Uterus (tissue), 4 donors: ENCODE measurements at places on chromosomes 1 and 21. TPM values are rescaled to one million over a fixed set of nuclear protein-coding genes. Genes with fewer than 3 reads are reported as not detected.

Gene C1orf210
- total RNA-seq: not detected

- no peaks in the 10 kb centered on the region for H3K4me1 ChIP-seq
- H3K36me3 ChIP-seq: no peaks in the 10 kb centered on the region
- no peak overlapping the region for H3K4me3 ChIP-seq
Measured at GRCh38 chr1:15714406-15715136, 21.5 kb upstream of the SLC25A34 start.

Gene AQP10
- not detected for total RNA-seq

- H3K36me3 ChIP-seq: no peaks in the 10 kb centered on the region
- H3K27ac ChIP-seq: no peak overlapping the region
- H3K27me3 ChIP-seq: no peaks in the 10 kb centered on the region
- H3K4me3 ChIP-seq: no peak overlapping the region
- no peak for DNase-seq
Measured at GRCh38 chr1:45815667-45816458, 12.5 kb downstream of the MAST2 start.

Gene HSD3B2
- total RNA-seq: not detected

- no peaks in the 10 kb centered on the region for H3K27me3 ChIP-seq
- no peaks in the 10 kb centered on the region for H3K36me3 ChIP-seq
- no peak for DNase-seq
- no peak overlapping the region for H3K4me3 ChIP-seq
- H3K27ac ChIP-seq: no peak overlapping the region
- H3K4me1 ChIP-seq: no peaks in the 10 kb centered on the region
Measured at GRCh38 chr1:48596046-48596445, 124.0 kb upstream of the SPATA6 start.

GRCh38 chr21:38938343-38938742 is 132.6 kb downstream of the ETS2 start:
- H3K27ac ChIP-seq: no peak overlapping the region
- no peaks in the 10 kb centered on the region for H3K4me1 ChIP-seq
- no peaks in the 10 kb centered on the region for H3K27me3 ChIP-seq
- H3K4me3 ChIP-seq: no peak overlapping the region
- no peak for DNase-seq

DNA sequence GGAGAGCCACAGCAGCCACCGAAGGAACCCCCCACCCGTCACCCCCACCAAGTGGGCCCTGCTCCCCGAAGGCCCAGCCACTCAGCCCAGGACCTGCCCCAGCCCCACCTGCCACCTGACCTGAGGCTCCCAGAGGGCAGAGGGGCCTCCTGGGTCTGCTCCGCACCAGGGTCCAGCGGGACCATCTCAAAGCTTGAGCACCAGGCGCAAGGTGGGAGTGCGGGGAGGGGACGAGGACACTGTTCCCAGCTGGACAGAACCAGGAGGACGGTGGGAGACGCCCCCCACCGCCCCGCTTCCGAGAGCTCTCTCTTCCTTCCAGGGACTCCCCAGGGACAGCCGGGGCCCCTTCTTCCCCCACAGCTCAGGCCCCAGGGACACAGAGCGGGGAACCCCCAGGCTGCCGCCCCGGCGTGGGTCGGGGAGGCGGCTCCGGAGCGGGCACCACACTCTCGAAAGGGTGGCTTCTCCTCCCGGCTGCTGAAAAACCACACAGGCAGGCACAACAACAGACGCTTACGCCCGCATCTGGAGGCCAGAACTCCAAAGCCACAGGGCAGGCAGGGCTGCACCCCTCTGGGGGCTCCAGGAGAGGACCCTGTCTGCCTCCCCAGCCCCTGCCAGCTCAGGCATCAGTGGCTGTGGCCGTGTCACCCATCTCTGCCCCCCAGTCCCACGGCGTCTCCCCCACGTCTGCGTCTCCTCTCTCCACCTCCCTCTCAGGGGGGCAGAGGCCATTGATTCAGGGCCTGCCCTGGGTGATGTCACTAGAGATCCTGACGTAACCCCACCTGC is 1.9 kb upstream of the TTLL10 start:
- no peak overlapping the region for H3K4me3 ChIP-seq
- no peak for DNase-seq
- H3K4me1 ChIP-seq: no peaks in the 10 kb centered on the region
- H3K27me3 ChIP-seq: peaks cover 10% of the 10 kb centered on the region

Gene CRYAA
- not detected for total RNA-seq

DNA sequence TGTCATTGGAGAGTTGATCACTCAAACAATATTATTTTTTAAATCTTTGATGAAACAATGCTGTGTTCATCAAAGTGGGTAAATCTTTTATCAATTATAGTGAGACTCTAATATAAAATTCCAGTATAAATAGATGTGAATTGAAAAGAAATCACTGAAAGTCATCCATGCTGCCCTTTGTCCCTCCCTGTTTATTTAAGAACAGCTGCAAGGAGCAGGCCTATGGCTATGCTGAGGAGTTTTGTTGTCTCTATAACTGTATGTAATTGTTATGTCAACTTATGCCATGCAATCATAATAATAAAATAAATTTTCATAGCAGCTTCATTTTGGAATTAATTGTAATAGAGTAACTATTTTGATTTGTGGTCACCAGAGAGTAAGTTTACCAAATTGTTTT is 1272.4 kb upstream of the ADGRL4 start:
- no peaks in the 10 kb centered on the region for H3K27me3 ChIP-seq
- H3K4me3 ChIP-seq: no peak overlapping the region
- H3K27ac ChIP-seq: no peak overlapping the region
- no peaks in the 10 kb centered on the region for H3K36me3 ChIP-seq

DNA sequence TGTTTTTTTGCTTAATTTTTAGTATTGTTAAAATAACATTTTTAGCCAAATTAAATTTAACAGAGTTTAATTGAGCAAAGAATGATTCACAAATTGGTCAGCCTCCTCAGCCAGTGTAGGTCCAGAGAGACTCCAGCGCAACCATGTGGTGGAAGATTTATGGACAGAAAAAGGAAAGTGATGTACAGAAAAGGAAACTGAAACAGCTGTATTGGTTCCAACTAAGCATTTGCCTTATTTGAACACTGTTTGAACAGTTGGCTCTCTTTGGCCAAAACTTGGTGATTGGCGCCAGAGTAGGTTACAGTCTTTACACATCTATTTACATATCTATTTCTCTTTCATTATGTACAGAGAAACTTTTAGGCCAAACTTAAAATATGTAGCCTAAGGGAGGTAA is 19.4 kb downstream of the RPS6KC1 start:
- no peaks in the 10 kb centered on the region for H3K4me1 ChIP-seq
- no peak overlapping the region for H3K4me3 ChIP-seq
- no peaks in the 10 kb centered on the region for H3K36me3 ChIP-seq
- H3K27me3 ChIP-seq: no peaks in the 10 kb centered on the region
- DNase-seq: no peak

DNA sequence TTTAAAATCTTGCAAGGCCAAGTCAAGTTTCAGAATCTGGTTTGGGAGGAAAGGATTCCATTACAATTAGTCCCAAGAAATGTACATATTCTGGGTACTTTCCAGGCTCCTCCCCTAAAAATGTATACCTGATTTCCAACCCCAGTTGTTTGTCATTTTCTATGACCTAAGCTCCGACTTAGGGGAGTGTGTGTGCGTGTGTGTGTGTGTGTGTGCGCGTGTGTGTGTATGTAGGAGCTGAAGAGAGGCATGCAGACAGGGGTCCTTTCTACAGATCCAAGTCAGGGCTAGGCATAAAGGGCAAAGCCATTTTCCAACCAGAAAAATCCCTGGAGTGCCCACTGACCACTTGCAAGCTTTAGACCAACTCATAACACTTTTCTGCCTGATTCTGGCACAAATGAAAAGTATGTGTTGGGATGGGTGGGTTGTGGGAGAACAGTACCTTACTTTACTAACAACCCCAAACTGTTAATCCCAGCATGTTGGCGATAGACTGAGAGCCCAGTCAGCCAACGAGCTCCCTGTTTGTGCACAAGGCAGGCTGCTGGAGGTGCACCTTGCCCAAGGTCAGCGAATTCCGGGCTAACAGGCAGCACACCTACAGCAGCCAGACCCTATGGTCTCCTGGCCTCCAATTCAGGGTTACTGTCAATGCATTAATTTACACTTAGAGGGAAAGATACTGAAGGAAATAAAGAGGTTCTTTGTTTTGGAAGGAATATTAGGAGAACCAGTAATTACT is 1.7 kb downstream of the TRABD2B start:
- H3K4me3 ChIP-seq: no peak overlapping the region
- peaks cover 7% of the 10 kb centered on the region for H3K27me3 ChIP-seq
- no peak for DNase-seq
- no peaks in the 10 kb centered on the region for H3K36me3 ChIP-seq
- H3K27ac ChIP-seq: no peak overlapping the region
